ENCODE measurements at places on chromosomes 7 and 10.

DNA sequence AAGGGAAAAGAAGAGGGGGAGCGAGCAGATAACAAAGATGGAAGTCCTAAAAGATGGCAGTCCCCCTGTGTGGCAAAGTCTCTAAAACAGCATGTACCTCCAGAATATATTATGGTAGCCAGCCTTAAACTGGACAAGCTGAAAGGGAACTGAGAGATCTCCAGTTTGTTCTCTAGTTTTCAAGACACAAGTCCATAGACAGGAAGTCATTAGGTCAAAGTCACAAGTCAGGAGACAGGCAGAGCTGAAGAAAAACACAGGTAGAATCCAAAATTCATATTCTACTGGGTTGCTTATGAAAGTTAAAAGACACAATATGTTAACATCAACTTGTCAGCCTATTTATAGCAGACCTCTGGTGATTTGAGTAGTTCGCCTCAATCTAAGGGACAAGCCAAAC is 38.7 kb downstream of the FAM107B start:
- DNase-seq, result no peak

GRCh38 chr10:124728830-124729661 is 15.1 kb downstream of the FAM53B start:
- DNase-seq, result no peak

- no peak for DNase-seq
These were observed 247.5 kb downstream of the MTERF1 start for GRCh38 chr7:91633013-91633441.

GRCh38 chr7:2499181-2499580 is 20.4 kb upstream of the LFNG start:
- DNase-seq, result no peak

GRCh38 chr10:73916761-73917470 is 6.0 kb downstream of the PLAU start:
- no peak for DNase-seq

DNA sequence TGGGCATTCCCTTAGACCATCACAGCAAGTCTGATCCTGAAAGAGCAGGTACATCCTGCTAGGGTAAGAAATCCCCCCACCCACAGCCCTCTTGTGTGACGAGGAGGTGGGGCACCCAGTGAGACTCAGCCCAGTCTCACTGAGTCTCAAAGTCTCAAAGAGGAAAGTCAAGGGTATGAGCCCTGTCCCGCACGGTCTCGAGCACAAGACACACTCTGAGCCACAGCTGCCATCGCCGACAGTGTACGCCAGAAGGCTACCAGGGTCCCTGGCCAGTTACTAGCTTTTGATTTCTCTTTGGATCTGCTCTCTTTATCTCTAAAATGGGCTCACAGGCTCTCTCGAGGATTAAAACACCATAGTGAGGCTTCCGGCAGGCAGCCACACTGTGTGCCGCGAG is 190.2 kb downstream of the TNS3 start:
- no peak for DNase-seq

- DNase-seq, result no peak
These were observed 3.3 kb downstream of the NUDT13 start for GRCh38 chr10:73113551-73113950.

DNA sequence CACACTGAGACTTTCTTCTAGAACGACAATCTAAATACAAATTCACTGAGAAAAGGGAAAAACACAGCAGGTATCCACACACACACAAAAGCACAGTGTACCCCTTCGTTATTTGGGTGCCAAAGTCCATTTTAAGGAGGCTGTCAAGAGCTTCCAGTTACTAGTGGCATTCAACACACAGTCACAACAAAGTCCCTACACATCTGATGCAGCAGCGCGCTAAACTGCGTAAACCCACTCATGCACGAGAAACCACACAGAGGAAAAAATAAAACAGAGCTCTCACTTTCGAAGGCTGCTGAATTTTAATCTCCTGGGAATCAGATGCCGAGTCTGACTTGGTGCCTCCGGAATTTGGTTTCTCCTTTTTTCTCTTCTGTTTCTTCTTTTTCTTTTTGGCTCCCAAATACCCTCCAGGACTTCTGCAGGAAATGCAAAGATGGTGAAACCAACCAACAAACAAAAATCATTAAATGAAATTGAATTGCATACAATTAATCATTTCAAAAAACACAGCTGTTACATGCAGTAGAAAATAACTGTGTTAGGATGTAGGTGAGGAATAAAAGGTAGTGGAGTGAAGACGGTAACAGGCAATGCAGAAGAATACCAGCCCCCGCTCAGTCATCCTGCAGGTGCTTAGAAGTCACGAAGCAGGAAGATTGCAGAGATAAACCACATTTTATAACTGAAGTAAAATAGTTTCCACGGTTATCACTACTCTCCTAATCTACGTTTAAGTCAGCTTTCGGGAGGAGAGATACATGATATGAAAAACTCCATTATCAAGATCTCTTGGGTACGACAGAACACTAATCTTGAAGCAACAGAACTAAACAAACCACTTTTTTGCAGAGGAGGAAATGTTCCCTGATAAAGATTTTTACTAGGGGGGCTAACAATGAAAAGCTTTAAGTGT is 27.1 kb downstream of the NMT2 start:
- peak; percentile 40 for DNase-seq

DNA sequence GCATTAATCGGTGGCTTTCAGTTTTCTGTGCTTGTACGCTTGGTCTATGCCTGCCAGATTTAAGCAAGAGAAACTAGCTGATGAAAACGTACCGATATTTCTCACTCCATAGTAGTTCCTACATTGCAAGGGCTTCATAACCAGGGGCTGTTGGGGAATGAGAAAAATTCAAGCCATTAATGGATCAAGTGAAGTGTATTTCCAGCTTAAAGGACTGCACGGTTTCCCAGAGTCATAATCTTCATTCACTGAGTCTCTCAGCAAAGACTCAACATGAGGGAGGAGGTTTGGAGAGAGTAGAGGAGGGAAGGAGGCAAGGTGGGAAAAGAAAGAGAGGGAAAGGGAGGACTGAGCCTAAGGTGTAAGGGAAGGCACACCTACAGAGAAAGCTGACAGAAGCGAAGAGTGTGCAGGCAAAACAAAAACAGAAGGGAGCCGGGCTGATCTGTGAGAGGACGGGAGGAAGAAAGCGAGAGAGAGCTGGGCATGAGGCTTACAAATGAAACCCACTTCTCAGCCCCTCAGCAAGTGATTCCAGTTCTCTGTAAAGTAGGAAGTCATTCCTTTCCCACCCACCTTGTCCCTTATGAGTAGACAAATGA is 625 bp downstream of the GIMAP2 start:
- DNase-seq, result no peak

GRCh38 chr7:145875267-145875666 is 241.3 kb upstream of the CNTNAP2 start:
- no peak for DNase-seq

DNA sequence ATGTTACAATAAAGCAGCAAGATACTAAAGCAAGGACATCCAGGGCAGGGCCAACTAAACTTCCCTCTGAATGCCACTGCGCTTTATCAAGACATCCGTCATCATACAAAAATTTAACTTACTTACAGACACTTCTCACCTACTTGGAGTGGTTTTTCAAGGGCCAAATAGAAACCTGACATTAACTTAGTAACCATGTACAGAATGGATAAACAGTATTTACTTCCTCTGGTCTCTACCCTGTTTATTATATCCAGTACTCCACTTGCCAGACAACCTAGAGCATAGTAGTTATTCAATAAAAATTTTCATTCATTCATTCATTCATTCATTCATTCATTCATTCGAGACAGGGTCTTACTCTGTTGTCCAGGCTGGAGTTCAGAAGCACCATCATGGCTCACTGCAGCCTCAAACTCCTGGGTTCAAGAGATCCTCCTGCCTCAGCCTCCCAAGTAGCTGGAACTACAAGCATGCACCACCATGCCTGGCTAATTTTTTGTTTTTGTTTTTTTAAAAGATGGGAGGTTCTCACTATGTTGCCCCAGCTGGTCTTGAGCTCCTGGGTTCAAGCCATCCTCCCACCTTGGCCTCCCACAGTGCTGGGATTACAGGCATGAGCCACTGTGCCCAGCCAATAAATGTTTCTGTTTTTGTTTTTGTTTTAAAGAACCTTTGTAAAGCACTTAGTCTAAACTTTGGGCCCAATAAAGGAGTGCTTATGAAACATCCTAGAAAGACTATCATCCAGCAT is 19.0 kb downstream of the SMURF1 start:
- no peak for DNase-seq

GRCh38 chr7:88316456-88316855 is 9.8 kb upstream of the STEAP4 start:
- DNase-seq, result no peak

DNA sequence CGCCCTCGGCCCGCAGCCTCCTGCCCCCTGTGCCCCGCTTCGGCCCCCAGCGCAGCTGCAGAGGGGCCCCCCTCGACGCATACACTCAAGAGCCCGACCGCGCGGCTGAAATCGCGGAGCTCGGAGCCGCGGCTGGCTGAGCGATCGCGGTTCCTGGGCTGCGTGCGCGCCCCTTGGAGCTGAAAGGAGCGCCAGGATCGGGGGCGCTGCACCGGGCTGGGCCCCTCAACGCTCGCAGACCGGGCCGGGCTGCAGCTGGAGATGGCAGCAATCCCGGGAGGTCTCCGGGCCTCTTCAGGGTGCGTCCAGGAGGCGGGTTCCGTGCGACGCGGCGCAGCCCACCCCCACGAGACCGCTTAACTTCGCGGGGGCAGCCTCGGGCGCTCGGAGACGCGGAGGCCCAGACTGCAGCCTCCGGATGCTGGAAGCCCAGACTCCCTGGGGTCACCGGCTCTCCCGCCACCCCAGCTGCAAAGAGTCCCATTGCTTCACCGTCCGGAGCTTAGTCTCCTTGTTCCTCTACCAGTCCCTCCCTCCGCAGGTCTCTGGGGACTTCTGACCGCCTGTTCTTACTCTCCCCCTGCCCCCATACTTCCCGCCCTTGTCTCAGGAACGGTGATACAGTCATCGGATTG is 73.0 kb upstream of the LRRC4 start:
- DNase-seq, result peak; percentile 69

DNA sequence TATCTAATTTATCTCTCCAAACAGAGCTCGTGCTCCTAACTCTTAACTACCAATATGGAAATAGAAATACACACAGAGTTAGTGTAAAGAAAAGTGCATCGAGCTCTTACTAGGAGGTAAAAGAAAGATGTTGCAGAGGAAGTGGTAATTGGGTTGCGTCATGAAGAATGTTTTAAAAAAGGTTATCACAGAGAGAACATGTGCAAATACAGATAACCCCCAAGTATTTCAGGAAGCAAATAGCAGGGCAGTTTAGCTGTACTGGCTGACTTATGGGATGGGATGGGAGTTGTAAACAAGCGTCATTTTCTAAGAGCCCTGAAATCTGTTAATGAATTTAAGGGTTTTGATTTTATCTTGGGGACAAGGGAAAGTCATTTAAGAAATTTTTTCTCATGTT is 153.9 kb downstream of the AGMO start:
- no peak for DNase-seq

GRCh38 chr7:116810267-116811116 is 51.9 kb upstream of the CAPZA2 start:
- no peak for DNase-seq

DNA sequence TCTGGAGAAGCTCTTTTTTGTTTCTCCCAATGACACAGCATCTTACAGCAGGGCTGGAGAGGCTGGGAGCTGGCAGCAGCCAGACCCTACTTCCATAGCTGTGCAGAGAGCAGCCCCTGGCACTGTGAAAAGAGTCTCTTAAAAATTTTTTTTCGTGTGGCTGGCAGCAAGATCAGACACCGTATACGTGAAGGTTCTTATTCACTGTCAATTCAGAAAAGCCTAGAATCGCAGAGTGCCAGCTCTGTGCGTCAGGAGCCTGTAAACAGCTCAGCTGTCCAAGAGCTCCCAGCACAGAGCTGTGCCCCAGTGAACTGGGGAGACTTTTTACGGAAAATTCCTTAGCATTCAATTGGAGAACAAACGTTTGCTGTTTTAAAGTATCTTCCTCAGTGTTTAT is 6.5 kb downstream of the BAG3 start:
- no peak for DNase-seq

DNA sequence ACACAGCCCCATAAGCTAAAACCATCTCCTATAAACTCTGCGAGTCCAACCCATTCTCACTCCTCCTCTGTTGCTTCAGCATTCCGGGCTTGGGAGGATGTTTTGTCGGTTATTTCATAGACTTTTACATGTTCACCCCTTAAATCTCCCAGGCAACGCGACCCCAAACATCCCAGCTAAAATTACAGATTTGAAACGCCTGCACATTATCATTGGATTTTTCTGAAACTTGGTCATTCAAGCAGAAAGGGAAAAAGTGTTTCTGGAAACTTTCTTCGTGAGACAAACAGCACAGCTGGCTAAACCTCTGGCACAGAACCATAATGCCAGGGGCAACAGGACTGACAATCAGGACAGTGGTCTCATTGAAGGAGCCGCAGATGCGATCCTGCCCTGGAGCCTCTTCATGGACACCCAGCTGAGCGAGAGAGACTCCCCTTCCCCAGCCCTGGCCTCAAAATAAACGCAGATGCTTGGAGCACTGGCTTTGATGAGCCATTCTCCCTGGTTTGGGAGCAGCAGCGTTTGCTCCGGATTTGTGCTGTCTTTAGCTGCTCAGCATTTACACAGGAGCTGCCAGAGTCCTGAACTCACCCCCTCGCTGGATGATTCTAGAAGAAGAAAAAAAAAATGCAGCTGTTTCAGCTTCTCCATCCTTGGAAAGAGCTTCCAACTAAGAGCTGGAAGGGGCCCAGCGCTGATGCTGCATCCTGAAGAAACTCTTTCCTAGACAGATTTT is 30.1 kb downstream of the AFAP1L2 start:
- no peak for DNase-seq
